ENCODE measurements at places on chromosomes 4 and X. TPM values are rescaled to one million over a fixed set of nuclear protein-coding genes. Genes with fewer than 3 reads are reported as not detected.

Gene HSFX2
- total RNA-seq: 1.9 TPM

Gene RPS6KA6
- 0.61 TPM for total RNA-seq

Gene PNMA6A
- 0.39 TPM for total RNA-seq

Gene IL13RA1
- 36.7 TPM for total RNA-seq

GRCh38 chrX:56279863-56280262 lies 47.7 kb downstream of the KLF8 start:
- H3K36me3 ChIP-seq: no peaks in the 10 kb centered on the region
- no peaks in the 10 kb centered on the region for H3K4me1 ChIP-seq
- no peak overlapping the region for H3K27ac ChIP-seq
- no peak overlapping the region for H3K4me3 ChIP-seq
- H3K27me3 ChIP-seq: no peaks in the 10 kb centered on the region
- DNase-seq: no peak

- no peak for DNase-seq
- no peaks in the 10 kb centered on the region for H3K27me3 ChIP-seq
- H3K36me3 ChIP-seq: no peaks in the 10 kb centered on the region
- H3K27ac ChIP-seq: no peak overlapping the region
- H3K4me1 ChIP-seq: no peaks in the 10 kb centered on the region
These were observed 368.7 kb upstream of the FTHL17 start for GRCh38 chrX:31440546-31440945.

- H3K4me3 ChIP-seq: no peak overlapping the region
- H3K36me3 ChIP-seq: no peaks in the 10 kb centered on the region
- no peaks in the 10 kb centered on the region for H3K4me1 ChIP-seq
- no peak for DNase-seq
These were observed 5.4 kb upstream of the RS1 start for GRCh38 chrX:18677161-18677869.

DNA sequence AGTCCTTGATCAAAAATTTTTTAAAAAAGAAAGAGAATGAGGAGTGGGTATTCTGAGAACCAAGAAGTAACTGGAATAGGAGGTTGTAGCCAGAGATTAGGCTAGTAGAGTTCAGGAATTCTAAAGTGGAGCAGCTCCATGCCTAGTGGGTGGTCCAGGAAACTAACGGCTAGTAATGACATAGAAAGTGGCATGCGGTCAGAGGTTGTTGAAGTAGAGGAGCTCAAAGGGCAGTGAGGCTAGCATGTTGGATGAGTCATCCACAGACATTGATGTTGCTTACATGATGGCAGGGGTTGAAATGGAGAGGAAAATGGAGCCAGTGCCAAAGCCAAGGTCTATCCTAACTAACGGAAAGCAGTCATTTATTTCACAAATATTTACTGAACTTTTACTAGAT lies 42.1 kb downstream of the TEX13B start:
- H3K4me3 ChIP-seq: no peak overlapping the region
- no peaks in the 10 kb centered on the region for H3K36me3 ChIP-seq
- H3K27ac ChIP-seq: no peak overlapping the region
- no peaks in the 10 kb centered on the region for H3K4me1 ChIP-seq

DNA sequence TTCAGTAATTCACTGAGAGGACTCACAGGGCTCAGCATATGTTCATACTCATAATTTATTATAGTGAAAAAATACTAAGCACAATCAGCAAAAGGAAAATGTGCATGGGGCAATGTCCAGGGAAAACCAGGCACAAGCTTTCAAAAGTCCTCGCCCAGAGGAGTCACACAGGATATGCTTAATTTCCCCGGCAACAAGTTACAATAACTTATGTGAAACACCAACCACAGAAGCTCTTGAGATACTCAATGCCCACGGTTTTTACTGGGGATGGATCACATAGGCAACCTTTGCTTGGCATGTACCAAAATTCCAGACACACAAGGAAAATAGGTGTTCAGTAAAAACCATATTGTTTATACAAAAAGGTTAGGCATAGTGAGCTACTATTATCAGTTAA lies 38.5 kb upstream of the STPG2 start:
- H3K36me3 ChIP-seq: no peaks in the 10 kb centered on the region
- no peaks in the 10 kb centered on the region for H3K4me1 ChIP-seq
- no peak overlapping the region for H3K27ac ChIP-seq
- no peak overlapping the region for H3K4me3 ChIP-seq
- DNase-seq: no peak
- no peaks in the 10 kb centered on the region for H3K27me3 ChIP-seq

- H3K4me3 ChIP-seq: no peak overlapping the region
- peaks cover 11% of the 10 kb centered on the region for H3K4me1 ChIP-seq
- DNase-seq: no peak
- H3K36me3 ChIP-seq: no peaks in the 10 kb centered on the region
- H3K27ac ChIP-seq: no peak overlapping the region
These were observed 227.6 kb downstream of the NR3C2 start for GRCh38 chr4:148214529-148215166.

All from B cell (primary cell).